Vagina (tissue), 2 donors: ENCODE measurements at places on chromosomes 4 and X.
A peak's percentile ranks its signal among the peaks of the same experiment; 100 is the strongest.

- no peak overlapping the region for H3K27ac ChIP-seq
- no peaks in the 10 kb centered on the region for H3K27me3 ChIP-seq
Observed at GRCh38 chr4:88605736-88606135, 13.5 kb downstream of the HERC3 start.

GRCh38 chr4:3215256-3215655 lies 33.7 kb upstream of the MSANTD1 start:
- DNase-seq = no peak
- peaks cover 83% of the 10 kb centered on the region for H3K36me3 ChIP-seq
- H3K27ac ChIP-seq = no peak overlapping the region
- no peaks in the 10 kb centered on the region for H3K27me3 ChIP-seq

DNA sequence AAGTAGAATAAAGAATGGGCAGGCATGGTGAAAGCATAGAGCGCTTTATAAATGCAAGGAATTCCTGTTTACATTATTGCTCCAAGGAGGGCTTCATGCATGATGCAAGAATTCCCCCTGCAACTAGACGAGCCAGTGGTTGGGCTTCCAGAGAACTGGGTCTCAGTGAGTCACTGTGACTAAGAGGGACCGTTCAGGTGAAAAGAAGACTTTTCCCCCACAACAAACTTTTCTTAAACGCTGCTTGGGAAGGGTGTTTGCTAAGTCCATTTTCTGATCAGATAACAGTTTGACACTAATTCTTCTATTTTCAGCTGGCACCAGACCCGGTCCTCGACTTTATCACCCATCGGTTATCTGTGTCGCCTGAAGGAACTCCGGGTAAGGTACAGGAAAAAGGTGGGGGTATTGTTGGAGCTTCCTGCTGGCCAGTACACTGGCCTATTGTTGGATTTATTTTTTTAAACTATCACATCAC lies 40.1 kb downstream of the LDB2 start:
- H3K4me3 ChIP-seq = no peak overlapping the region
- peak overlapping the region; percentile 57 for H3K27ac ChIP-seq
- no peaks in the 10 kb centered on the region for H3K27me3 ChIP-seq
- no peak for DNase-seq
- H3K4me1 ChIP-seq = peaks cover 8% of the 10 kb centered on the region

- no peaks in the 10 kb centered on the region for H3K27me3 ChIP-seq
- peak overlapping the region; percentile 53 for H3K27ac ChIP-seq
- no peak for DNase-seq
- no peaks in the 10 kb centered on the region for H3K36me3 ChIP-seq
- H3K4me3 ChIP-seq = peak overlapping the region; percentile 26
- H3K4me1 ChIP-seq = peaks cover 34% of the 10 kb centered on the region
Observed at GRCh38 chr4:139607502-139608060, 51.6 kb upstream of the SETD7 start.

GRCh38 chr4:170109586-170110284 lies 20.0 kb upstream of the AADAT start:
- no peaks in the 10 kb centered on the region for H3K4me1 ChIP-seq
- H3K4me3 ChIP-seq = no peak overlapping the region
- no peak for DNase-seq
- H3K27me3 ChIP-seq = no peaks in the 10 kb centered on the region
- no peak overlapping the region for H3K27ac ChIP-seq
- H3K36me3 ChIP-seq = no peaks in the 10 kb centered on the region

DNA sequence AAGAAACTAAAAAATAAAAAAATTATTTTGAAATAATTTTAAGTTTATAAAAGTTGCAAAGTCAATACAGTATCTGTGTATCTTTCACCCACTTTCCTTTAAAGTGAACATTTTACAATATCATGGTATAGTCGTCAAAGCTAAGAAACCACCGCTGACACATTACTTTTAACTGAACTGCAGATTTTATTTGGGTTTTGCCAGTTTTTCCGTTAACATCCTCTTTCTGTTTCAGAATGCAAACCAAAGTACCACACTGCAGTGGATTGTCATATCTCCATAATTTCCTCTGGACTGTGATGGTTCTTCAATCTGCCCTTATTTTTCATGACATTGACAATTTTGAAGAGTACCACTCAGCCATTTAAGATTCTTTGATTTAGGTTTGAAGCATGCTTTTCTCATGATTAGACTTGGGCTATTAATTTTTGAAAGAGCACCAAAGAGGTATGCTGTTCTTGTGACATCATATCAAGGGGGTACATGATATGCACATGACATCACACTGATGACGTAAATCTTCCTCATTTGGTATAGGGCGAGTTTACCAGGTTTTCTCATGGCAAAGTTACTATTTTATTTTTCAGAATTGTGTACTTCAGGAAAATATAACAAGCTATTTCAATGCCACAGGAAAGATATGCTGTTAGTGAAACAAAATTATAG lies 3.6 kb upstream of the CXCL1 start:
- peaks cover 17% of the 10 kb centered on the region for H3K4me1 ChIP-seq
- no peak for DNase-seq
- no peaks in the 10 kb centered on the region for H3K27me3 ChIP-seq
- H3K27ac ChIP-seq = no peak overlapping the region
- no peaks in the 10 kb centered on the region for H3K36me3 ChIP-seq

DNA sequence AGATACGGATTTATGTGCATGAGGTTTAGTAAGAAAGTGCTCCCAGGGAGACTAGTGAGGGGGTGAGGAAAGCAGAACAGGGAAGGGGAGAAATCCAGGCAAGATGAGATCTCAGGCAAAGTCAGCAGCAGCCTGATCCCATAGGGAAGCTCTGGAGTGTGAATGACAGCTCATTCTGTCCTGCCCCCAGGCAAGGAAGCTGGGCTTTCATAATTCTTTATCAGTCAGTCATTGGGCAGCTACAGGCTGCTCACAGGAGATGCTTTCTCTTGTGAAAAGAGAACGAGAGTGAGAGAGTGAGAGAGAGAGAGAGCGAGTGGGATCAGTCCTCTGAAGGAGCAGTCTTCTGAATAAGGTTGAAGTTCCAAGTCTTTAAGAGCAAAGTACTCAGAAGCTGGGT lies 48.1 kb downstream of the SRPX start:
- H3K27ac ChIP-seq = no peak overlapping the region
- DNase-seq = no peak
- H3K36me3 ChIP-seq = no peaks in the 10 kb centered on the region
- no peaks in the 10 kb centered on the region for H3K27me3 ChIP-seq

GRCh38 chr4:44861756-44862155 lies 135.4 kb upstream of the GNPDA2 start:
- H3K4me1 ChIP-seq = no peaks in the 10 kb centered on the region
- no peak overlapping the region for H3K27ac ChIP-seq
- H3K36me3 ChIP-seq = no peaks in the 10 kb centered on the region
- no peak for DNase-seq
- no peaks in the 10 kb centered on the region for H3K27me3 ChIP-seq

DNA sequence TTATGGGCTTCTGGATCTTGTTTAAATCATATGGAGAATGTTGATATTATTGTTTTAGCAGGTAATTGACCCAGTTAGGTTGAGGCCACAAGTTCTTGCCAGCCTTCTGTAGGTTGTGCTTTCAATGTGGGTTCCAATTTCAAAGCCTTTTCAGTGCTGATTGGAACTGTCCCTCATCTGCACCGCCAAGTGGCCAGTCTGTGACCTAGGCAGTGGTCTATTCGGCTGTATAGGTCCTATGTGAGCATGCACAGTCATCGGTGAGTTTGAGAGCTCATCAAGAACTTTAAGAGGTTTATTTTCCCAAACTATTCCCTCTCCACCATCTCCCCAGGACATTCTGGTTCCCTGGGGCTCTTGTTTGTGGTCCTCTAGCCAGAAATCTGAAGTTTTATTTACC lies 35.7 kb downstream of the DDX53 start:
- H3K27me3 ChIP-seq = no peaks in the 10 kb centered on the region
- no peaks in the 10 kb centered on the region for H3K4me1 ChIP-seq
- H3K4me3 ChIP-seq = no peak overlapping the region
- H3K36me3 ChIP-seq = no peaks in the 10 kb centered on the region

DNA sequence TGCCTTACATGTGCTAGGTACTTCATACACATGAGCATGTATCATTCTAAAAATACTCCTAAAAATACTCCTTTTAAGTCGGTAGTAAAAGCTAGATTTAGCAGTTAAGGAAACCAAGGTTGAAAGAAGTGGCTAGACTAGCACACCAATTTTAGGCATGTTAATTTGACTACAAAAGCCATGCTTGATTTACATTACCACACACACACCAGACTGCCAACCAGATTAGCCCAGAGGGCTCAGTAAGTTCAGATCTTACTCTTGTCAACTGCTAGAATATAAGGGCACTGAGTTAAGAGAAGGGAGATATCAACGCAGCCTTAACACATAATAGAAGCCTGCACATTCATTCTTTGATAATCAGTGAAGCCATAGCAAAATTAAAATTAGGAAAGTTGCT lies 117.9 kb downstream of the MID1IP1 start:
- H3K36me3 ChIP-seq = no peaks in the 10 kb centered on the region
- no peak for DNase-seq
- H3K4me1 ChIP-seq = no peaks in the 10 kb centered on the region
- H3K27me3 ChIP-seq = no peaks in the 10 kb centered on the region
- H3K4me3 ChIP-seq = no peak overlapping the region
- H3K27ac ChIP-seq = no peak overlapping the region

DNA sequence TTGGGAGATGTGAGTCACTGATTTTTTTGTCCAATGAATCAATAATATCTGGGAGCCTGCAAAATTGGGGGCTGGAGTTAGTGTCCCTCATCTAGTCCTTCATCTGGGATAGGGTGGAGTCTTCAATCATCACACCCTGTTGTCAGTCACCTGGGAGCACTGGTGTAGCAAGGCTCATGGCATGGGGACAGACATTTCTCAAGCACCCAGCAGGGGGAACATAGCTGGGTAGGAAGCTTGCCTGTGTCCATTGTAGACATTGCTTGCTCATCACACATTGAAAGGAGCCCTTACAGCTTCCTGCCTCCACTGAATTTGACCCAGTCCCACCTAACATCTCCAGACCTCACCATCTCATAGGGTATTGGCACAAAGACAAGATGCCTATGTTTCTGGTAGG lies 61.2 kb downstream of the SEL1L3 start:
- DNase-seq = no peak
- no peak overlapping the region for H3K27ac ChIP-seq
- H3K4me3 ChIP-seq = no peak overlapping the region
- no peaks in the 10 kb centered on the region for H3K27me3 ChIP-seq
- H3K4me1 ChIP-seq = no peaks in the 10 kb centered on the region
- no peaks in the 10 kb centered on the region for H3K36me3 ChIP-seq

DNA sequence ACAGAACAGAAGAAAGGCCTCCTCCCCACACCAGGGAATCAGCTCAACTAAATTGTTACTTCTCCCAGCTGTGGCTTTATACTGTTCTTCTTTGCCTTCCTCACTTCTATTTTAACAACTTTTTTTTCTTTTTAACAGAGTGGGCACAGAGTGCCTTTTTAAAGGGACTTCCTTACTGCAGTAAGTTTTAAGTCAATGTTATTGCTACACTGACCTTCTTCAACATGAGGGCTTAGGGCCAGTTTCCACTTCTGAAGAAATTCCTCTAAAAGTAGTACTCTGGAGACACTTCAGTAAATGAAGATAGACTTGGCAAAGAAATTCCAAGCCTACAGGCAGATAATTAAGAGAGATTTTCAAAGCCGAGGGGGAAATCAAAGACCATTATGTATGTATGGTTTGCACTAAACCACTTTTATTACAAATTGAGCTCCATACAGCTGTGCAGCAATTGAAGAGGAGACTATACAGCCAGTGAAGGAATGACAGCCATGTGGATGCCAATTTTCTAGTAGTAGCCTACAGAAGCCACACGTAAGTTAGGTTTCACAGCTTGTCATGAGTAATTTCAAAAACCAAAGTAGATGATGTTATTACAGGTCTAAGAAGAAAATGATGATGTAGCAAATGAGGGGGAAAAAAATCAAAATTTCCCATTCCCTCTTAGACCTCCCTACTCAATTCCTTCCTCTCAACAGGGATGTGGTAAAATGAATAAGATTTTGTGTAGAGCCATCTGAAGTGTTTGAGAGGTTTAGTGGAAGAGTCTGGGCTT lies 36.9 kb upstream of the RASGEF1B start:
- no peak overlapping the region for H3K27ac ChIP-seq
- peaks cover 20% of the 10 kb centered on the region for H3K4me1 ChIP-seq
- no peaks in the 10 kb centered on the region for H3K27me3 ChIP-seq
- no peaks in the 10 kb centered on the region for H3K36me3 ChIP-seq
- H3K4me3 ChIP-seq = no peak overlapping the region
- DNase-seq = no peak

GRCh38 chrX:149993989-149994388 lies 55.7 kb upstream of the EOLA2 start:
- DNase-seq = no peak
- no peaks in the 10 kb centered on the region for H3K27me3 ChIP-seq
- H3K4me1 ChIP-seq = no peaks in the 10 kb centered on the region
- H3K36me3 ChIP-seq = no peaks in the 10 kb centered on the region
- H3K4me3 ChIP-seq = no peak overlapping the region

GRCh38 chr4:165464376-165464775 lies 85.6 kb downstream of the CPE start:
- no peaks in the 10 kb centered on the region for H3K4me1 ChIP-seq
- no peak overlapping the region for H3K4me3 ChIP-seq
- no peak overlapping the region for H3K27ac ChIP-seq

DNA sequence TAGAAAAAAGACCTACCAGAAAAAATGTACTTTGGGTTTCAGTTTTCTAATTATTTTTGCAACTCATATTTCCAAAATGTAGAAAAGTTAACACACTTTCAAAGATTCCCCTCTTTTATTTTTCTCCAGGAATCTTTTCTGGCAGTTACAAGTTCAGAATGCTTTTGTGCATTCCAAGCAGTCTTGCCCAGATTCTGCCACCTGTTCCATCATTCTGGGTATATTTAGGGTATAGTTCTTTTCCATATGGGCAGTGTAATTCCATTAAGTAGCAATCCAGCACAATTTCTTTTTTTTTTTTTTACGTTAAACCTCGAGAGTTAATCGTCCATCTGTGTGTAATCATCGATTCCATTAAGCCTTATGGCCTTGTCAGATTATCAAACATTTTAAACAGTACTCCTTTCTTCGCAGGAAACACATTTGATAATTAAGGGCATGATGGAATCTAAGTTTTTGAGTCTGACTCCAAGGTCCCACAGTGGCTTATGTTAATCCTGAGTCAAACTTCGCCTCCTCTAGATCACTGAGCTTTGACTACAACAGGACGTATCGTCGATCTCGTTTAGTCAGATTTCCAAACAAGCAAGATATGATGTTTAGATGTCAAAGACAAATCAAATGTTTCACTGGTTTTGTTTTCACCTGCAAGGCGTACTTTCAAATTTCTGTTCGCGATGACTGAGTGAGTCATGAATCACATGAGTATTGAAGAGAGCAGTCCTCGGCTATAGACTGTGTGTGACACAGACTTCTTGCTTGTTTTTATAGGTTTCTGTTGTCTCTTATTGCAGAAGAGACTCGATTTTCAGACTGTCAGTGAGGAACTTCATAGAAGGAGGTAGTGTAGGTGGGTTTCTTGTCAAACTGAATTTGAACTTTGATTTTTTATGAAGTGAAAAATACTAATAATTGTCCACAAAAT lies 118.9 kb upstream of the GK2 start:
- H3K4me3 ChIP-seq = no peak overlapping the region
- H3K36me3 ChIP-seq = no peaks in the 10 kb centered on the region
- H3K27me3 ChIP-seq = no peaks in the 10 kb centered on the region
- no peak for DNase-seq
- H3K4me1 ChIP-seq = no peaks in the 10 kb centered on the region
- H3K27ac ChIP-seq = no peak overlapping the region

- H3K27ac ChIP-seq = no peak overlapping the region
- no peak overlapping the region for H3K4me3 ChIP-seq
- no peak for DNase-seq
- no peaks in the 10 kb centered on the region for H3K4me1 ChIP-seq
Observed at GRCh38 chr4:41670530-41670929, 78.0 kb downstream of the PHOX2B start.
